Inflammatory macrophage (primary cell): ENCODE measurements at places on chromosomes 4 and X.

- DNase-seq: no peak
Observed at GRCh38 chr4:113976741-113977525, 2.5 kb downstream of the ARSJ start.

GRCh38 chr4:163415668-163416067 lies 57.9 kb downstream of the TKTL2 start:
- no peak for DNase-seq

- DNase-seq: peak; percentile 65
Observed at GRCh38 chrX:11381464-11381863, 88.3 kb downstream of the AMELX start.

DNA sequence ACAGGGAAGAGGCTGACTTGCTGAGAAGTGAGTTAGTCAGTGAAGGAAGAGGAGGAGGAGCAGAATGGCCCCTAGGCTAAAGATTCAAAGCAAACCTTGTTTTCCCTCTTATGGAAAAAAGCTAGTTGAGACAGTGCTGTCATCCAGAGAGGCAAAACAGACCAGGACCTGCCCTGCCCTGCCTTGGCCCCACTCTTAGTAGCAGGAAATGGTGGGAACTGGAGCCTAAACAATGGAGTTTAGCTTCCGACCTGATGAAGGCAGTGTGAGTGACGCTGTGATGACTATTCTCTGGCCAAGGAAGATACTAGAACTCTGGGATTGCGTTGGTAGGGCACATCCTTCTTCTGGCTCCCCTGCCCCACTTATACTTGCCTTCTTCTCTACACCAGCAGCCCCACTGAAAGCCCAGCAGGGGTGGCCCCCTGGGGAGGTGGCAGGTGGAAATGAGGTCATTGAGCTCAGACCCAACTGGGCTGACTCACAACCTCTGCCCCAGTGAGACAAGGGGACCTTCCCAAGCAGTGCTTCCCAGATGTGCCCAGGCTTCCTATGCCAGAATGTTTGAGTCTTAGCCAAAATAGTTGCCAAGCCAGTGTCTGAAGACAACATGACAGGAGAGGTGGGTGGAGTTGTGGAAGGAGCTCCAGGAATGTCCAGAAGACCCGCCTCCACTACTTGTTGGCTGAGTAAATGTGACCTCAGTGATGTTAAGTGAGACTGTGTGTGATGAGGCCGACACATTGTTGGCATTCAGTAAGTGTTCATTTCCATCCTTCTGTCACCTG lies 38.8 kb downstream of the MSN start:
- DNase-seq: no peak

DNA sequence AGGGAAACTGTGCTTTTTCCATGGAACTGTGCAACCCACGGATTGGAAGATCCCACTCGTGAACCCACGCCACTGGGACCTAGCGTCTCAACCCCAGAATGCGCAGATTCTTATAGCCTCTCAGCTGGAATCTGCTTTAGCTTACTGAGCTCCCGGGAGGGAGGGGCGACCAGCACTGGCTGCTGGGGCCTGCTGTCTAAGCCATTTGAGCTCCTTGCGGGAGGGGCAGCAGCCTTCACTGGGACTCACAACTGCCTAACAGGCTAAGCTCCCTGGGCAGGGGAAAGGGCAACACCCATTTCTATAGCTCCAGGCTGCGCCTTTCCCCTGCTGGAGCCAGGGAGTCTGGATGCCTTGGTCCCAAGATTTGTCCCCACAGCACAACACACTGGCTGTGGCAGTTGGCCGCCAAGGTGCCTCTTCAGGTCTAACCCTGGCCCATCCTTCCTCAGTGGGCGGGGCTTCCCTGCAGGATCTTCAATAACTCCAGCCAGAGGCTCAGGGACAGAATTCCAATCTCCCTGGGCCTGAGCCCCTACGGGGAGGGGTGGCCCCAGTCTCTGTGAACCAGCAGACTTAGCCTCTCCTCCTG lies 451.7 kb upstream of the PITX2 start:
- DNase-seq: no peak

DNA sequence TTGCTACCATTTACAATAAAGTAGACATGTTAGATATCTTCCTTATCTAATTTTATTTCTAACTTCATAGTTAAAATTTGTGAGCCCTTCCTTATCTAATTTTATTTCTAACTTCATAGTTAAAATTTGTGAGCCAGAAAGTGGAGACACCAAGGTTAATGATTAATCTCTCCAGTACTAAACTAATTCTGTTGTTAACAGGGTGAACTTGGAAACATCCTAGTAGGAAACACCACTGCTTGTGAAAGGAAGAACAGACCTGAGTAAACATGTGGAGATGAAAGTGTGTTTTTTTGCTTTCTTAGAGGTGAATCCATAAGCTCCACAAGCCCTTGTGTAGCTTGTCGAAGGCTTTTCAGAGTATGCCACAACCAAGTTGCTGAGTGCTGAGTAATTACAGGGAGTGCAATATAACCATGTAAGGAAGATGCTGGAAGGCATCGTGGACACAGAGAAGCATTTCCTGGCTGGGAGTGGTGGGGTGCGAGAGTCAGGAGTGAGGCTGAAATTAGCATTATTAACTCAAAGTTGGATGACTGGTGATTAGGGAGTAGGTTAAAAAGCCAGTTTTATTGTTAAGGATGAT lies 118.6 kb upstream of the NEIL3 start:
- DNase-seq: no peak

DNA sequence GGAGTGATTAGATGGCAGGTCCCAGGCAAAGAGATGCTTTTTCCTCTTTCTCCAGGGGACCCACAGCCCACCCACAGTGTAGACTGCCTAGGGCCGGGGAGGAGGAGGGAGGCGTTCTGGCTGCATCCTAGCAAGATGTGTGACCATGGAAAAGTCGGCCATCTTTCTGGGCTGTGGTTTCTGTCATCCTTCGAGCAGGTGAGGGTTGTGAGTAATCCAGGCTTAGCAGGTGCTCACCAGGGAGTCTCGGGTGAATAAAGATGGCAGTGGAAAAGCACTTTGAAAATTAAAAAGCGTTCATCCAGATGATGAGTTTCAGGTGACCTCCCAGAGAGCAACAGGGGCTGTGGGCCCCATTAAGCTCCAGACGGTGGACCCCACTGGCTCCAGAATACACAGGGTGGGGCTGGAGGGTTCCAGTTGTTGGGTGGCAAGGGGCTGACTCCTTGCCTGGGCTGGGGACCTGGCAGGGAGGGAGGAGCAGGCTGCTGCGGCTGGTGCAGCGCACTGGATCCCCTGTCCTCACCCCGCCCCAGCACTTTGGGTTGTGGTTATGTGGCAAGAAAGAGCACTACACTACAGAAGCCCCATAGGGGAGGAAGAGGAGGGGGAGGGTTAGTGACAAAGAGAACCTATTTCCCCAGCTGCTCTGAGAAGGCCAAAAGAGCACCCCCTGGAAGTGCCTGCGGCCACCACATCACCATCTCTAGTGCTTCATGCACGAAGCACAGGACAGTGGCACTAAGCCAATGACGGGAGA lies 23.7 kb downstream of the ELF4 start:
- peak; percentile 58 for DNase-seq

GRCh38 chr4:149987330-149988086 lies 90.7 kb upstream of the DCLK2 start:
- DNase-seq: no peak

DNA sequence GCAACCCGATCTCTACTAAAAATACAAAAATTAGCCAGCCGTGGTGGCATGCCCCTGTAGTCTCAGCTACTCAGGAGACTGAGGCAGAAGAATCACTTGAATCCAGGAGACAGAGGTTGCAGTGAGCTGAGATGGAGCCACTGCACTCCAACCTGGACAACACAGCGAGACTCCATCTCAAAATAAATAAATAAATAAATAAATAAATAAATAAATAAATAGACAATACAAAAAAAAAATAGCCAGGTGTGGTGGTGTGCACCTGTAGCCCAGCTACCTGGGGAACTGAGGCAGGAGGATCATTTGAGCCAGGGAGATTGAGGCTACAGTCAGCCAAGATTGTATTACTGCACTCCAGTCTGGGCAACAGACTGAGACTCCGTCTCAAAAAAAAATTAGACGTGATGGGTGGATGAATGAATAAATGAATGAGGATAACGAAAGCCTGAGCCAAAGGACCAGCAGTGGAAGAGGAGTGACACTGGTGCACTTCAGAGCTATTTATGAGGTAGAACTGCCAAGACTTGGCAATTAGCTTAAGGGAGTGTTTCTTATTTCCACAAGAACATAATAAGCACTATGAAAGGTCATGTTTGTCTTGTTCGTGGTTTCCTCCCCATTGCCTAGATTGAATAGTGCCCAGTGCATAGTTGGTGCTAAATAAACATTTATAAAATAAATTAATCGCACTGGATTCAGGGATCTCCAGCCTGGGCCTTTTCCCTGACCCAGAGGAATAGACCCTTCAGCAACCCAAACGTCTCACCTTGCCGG lies 232.2 kb downstream of the IDS start:
- DNase-seq: no peak

- no peak for DNase-seq
Observed at GRCh38 chr4:168577624-168578023, 80.8 kb downstream of the PALLD start.

DNA sequence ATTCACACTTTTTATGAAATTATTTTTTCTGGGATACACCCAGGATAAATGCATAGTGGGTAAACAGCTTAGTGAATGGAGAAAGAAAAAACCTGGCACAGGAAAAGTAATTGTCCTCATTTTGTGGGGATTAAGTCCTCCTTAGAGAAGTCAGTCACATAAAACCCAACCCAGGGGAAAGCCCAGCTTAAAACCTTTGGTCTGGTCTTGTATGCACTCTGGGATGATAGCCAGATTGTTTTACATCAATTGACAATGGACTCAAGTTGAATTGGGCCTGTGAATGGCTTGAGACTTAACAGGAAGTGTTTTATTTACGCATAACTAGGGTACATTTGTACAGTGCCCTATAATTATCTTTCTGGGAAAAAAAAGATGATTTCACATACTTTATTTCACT lies 561.3 kb upstream of the GRIA3 start:
- DNase-seq: no peak

GRCh38 chrX:153780678-153781427 lies at the start of gene SRPK3:
SRPK3 (plus strand) TSS chrX:153781041; CDS start chrX:153781087, 46 bp downstream.
- no peak for DNase-seq

DNA sequence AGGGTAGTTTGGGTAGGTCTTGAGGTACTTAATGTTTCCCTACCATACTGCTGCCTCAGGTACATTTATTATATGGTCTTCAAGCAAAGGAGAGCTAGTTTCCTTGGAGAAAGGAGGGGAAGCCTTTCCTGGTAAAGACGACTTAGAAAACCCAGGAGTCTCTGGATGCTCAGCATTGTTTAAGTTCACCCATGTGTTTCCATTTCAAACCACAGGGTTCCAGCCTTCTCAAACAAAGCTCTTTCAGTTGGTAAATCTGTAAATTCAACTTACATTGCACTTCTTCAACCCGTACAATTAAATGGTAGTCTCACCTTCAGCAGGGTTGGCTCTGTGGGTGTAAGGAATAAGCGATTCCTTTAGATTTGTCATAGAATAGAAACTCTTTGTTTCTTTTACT lies 111.9 kb upstream of the UNC5C start:
- no peak for DNase-seq

DNA sequence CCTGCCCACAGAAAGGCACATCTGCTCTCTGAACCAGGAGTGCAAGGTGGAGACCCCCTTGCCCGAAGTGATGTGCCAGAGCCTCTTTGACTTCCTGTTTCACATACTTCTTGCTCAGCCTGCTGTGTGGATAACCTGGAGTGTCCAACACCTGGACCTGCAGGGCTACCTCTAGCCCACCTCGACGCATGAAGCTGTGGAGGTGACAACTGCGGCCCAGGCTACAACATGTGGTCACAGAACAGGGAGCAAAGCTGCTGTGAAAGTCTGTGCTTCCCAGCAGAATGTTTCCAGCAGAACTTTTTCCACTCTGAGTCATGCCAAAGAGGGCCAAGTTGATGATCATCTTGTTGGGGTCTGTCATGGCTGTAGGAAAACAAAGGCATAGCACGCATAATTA lies 1.5 kb downstream of the GIMD1 start:
- no peak for DNase-seq

DNA sequence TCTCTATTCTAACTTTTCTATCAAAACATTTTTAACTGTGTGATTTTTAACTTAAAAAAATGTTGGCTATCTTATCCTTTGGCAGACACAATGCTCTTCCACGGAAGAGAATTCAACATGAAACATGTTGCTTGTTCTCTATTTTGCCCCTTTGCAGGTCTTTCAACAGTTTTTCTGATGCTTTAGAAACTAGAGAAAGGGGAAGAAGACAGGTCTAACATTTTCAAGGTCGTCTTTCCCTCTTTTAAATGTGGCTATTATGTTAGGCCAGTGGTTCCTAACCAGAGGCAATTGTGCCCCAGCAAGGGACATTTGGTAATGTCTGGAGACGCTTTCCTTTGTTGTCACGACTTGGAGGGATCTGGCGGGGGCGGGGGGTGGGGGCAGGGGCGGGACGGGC lies 95.0 kb downstream of the SH3KBP1 start:
- DNase-seq: no peak

GRCh38 chr4:123485601-123486000 lies 89.0 kb downstream of the SPRY1 start:
- no peak for DNase-seq

DNA sequence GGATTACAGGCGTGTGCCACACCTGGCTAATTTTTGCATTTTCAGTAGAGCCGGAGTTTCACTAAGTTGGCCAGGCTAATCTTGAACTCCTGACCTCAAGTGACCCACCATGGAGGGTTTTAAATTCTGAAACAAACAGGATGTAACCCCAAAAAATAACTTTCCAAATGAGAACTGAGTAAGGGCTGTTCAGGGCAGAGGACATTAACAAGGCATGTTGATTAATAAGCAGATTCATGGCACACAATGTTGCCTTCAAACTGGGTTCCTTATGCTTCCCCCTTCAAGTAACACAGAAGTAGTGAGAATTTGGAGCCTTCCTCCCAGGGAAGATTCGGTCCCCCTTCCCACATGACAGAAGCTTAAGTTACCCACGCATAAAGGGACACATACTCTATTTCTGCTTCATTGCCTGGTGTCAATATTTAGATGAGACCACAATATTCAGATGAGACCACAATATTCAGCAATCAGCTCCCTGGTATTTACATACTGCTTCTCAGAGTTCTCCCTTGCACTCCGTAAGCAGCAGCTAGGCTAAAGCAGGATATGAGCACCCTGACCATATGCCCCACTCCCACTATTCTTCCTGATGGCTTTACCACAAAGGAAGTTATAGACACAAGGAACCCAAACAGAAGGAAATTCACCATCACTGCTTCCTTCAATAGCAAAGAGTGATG lies 21.4 kb downstream of the GRSF1 start:
- DNase-seq: peak; percentile 74

DNA sequence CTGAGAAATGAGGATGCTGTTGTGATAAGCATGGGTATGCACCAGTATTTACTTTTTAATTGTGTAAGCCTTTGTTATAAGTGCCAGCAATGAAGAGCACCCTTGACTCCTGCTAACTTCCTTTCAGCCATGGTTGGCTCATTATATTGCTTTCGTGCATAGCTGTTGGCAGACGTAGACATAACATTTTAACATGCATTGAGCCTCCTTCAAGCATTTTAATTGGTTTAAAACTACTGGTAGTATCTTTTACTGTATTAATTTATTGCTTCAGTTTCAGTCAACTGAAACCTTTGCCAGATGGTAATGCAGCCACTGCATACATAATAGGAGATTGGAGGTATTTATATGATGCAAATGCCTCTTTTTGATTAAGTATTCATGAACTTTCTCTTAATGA lies 1285.4 kb downstream of the PCDH18 start:
- no peak for DNase-seq

- DNase-seq: no peak
Observed at GRCh38 chr4:154622598-154622997, 10.1 kb upstream of the FGG start.

GRCh38 chrX:101550362-101550750 lies at the start of gene ARMCX1:
ARMCX1 (plus strand) TSS chrX:101550547; CDS start chrX:101552931, 2,384 bp downstream.
- DNase-seq: peak; percentile 73

- no peak for DNase-seq
Observed at GRCh38 chrX:132818638-132819037, 139.8 kb downstream of the HS6ST2 start.
